Upper lobe of left lung (tissue), 6 donors: ENCODE measurements at places on chromosomes 1 and 21.
A peak's percentile ranks its signal among the peaks of the same experiment; 100 is the strongest.

GRCh38 chr1:236348071-236348470 is 46.0 kb upstream of the EDARADD start:
- H3K4me1 ChIP-seq, result no peaks in the 10 kb centered on the region
- no peaks in the 10 kb centered on the region for H3K36me3 ChIP-seq
- H3K4me3 ChIP-seq, result no peak overlapping the region
- H3K27ac ChIP-seq, result no peak overlapping the region
- peak; percentile 83 for DNase-seq
- no peaks in the 10 kb centered on the region for H3K27me3 ChIP-seq

- H3K27ac ChIP-seq, result no peak overlapping the region
- H3K4me1 ChIP-seq, result no peaks in the 10 kb centered on the region
- no peaks in the 10 kb centered on the region for H3K27me3 ChIP-seq
- H3K4me3 ChIP-seq, result no peak overlapping the region
- no peak for DNase-seq
Observed at GRCh38 chr1:38919130-38919529, 22.5 kb downstream of the RHBDL2 start.

DNA sequence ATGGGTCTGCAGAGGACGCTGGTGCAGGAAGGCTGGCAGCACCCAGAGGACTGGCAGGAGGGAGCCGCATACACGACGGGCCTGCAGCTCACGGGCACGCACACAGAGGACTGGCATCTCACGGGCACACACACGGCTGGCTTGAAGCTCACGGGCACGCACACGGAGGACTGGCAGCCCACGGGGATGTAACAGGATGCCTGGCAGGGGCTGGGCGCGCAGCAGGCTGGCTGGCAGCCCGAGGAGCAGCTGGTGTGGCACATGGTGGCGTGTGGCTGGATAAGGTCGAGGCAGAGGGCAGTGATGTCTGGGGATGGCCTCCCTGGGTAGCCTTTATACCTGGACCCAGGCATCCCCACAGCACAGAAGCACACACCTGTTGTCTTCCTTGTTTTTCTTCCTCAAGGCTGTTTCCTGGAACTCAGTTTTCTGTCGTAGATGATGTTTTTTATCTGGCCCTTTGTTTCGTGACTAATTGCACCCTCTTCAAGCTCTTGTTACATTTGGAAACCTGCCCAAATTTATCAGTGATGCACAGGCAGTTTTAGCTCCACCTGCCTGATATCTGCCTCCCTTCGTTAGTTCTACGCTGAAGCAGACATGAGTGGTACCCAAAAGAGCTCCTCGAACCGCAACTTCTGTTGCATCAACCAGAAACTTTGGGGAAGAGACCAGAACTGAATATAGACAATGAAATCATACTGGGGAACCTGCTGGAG is at the start of gene KRTAP12-1:
KRTAP12-1 (minus strand) TSS at position 303 of the 719 bp plus-strand sequence; CDS start at position 263, 40 bp downstream.
- peak; percentile 77 for DNase-seq
- no peaks in the 10 kb centered on the region for H3K4me1 ChIP-seq
- no peak within 1 kb of the TSS for H3K27ac ChIP-seq
- H3K36me3 ChIP-seq, result no peaks in the 10 kb centered on the region
- no peaks in the 10 kb centered on the region for H3K27me3 ChIP-seq

GRCh38 chr1:226481133-226481532 is 67.4 kb upstream of the STUM start:
- no peak for DNase-seq
- no peaks in the 10 kb centered on the region for H3K36me3 ChIP-seq
- H3K27ac ChIP-seq, result no peak overlapping the region
- no peak overlapping the region for H3K4me3 ChIP-seq
- H3K4me1 ChIP-seq, result no peaks in the 10 kb centered on the region
- no peaks in the 10 kb centered on the region for H3K27me3 ChIP-seq

- no peaks in the 10 kb centered on the region for H3K27me3 ChIP-seq
- H3K4me3 ChIP-seq, result peak overlapping the region; percentile 97
- peaks cover 17% of the 10 kb centered on the region for H3K4me1 ChIP-seq
- peak; percentile 90 for DNase-seq
Observed at GRCh38 chr1:179082333-179082998, 596 bp downstream of the TOR3A start.

DNA sequence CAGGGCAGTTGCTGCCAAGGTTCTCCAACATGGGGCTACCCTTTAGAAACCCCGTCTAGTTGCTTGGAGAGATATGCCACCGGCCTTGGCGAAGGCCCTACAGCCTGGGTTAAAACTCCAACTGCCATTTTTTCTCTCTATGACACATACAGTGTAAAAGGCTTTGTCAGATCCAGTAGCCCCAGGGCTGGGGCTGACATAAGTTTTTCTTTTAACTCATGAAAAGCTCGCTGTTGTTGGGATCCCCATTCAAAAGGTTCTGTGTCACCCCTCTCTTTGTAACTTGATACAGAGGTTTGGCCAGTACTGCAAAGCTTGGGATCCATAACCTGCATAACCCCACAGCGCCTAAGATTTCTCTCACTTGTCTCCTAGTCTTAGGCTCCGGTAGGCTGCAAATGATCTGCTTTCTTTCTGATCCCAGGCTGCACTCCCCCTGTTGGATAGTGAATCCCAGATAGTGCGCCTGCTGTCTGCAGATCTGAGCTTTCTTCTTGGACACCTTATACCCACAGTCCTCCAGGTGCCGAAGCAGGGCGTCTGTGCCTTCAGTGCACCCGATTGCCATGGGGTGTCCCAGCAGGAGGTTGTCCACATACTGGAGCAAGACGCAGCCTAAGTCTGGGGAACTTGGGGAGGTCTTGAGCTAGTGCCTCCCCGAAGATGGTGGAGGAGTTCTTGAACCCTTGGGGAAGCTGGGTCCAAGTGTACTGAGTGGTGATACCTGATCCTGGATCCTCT is 406.2 kb downstream of the TGFB2 start:
- H3K27me3 ChIP-seq, result no peaks in the 10 kb centered on the region
- H3K4me1 ChIP-seq, result no peaks in the 10 kb centered on the region
- no peak overlapping the region for H3K4me3 ChIP-seq
- DNase-seq, result no peak
- no peaks in the 10 kb centered on the region for H3K36me3 ChIP-seq
